ENCODE measurements at places on chromosomes 12 and 14. TPM values are rescaled to one million over a fixed set of nuclear protein-coding genes. Genes with fewer than 3 reads are reported as not detected.

DNA sequence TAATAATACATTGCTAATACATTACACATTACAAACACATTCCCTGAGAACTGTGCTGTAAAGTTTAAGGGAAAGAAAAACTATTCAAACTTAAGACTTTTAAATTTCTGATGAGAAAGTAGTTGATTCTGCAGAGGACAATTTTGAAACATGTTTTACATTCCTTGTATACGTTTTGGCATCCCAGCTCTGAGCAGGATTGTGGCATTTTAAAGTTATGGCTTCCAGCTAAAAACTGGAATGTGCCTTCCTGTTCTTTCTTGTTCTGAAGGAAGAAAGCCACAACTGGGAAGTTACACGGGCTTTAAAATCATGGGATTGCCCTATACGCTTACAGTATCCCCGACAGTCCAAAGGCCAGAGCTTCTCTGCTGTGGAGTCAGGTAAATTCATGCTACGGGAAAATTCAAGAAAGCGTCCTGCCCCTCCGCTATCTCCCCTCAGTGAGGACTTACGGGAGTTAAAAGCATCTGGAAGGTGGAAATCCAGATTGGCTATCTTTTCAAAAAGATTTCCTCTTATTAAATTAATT, 10.8 kb upstream of the KLHL42 start:
- no peak for DNase-seq

DNA sequence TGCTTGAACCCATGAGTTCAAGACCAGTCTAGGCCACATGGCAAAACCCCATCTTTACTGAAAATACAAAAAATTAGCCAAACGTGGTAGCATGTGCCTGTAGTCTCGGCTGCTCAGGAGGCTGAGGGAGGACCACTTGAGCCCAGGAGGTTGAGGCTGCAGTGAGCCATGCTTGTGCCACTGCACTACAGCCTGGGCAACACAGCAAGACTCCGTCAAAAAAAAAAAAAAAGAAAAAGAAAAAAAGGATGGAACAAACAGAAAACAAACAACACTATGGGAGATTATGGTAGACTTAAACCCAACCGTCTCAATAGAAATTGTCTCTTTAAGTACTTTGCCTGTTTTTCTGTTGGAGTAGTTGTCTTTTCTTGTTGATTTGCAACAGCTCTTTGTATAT, 36.4 kb downstream of the PYM1 start:
- DNase-seq, result no peak

GRCh38 chr14:76768671-76769500, 7.6 kb downstream of the VASH1 start:
- peak; percentile 41 for DNase-seq

DNA sequence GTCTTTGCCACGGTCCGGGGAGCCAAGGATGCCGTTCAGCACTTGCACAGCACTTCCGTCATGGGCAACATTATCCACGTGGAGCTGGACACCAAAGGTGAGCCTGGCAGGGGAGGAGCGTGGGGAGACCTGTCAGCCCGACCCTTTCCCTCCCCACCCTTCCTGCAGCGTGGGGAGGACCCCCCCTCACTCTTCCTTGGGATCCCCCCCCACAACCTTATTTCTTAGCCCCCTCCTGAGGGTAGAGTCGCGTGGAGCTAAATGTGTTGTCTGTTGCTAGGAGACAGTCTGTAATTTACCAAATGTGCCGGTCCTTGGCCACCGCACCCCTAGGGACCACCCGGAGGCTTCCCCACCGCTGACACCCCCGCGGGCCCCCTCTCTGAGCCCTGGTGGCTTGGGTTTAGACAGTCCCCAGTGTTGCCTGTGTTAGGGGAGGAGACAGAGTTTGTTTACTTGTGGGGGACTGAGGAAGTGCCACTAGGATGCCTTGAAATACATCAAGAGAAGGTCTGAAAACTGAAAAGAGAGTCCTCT, 2.3 kb downstream of the SETD1B start:
- no peak for DNase-seq

GRCh38 chr12:116476227-116476822, 82.9 kb upstream of the MAP1LC3B2 start:
- DNase-seq, result no peak

- peak; percentile 45 for DNase-seq
Observed at GRCh38 chr12:97701901-97702300, 239.3 kb downstream of the RMST start.

DNA sequence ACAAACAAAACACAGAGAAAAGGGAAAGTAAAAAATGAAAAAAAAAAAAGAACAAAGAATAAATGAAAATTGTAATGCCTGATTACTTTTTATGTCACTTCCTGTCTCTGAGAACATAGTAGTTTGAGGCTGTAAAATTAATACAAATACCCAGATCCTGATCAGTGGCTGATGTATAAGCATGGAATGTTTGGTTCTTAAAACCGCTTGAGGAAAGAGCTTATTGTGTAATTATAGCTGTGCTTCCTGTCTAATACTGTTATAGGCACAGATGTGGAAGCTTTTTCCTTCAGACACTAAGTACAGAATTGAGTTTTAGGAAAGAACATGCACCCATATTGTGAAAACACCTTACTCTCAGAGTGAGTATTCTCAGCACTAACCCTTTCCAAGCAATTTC, 86.9 kb downstream of the AVPR1A start:
- no peak for DNase-seq

GRCh38 chr12:2678426-2678825, 116.3 kb upstream of the FKBP4 start:
- DNase-seq, result no peak

Gene TTC8
- 44.7 TPM for total RNA-seq

DNA sequence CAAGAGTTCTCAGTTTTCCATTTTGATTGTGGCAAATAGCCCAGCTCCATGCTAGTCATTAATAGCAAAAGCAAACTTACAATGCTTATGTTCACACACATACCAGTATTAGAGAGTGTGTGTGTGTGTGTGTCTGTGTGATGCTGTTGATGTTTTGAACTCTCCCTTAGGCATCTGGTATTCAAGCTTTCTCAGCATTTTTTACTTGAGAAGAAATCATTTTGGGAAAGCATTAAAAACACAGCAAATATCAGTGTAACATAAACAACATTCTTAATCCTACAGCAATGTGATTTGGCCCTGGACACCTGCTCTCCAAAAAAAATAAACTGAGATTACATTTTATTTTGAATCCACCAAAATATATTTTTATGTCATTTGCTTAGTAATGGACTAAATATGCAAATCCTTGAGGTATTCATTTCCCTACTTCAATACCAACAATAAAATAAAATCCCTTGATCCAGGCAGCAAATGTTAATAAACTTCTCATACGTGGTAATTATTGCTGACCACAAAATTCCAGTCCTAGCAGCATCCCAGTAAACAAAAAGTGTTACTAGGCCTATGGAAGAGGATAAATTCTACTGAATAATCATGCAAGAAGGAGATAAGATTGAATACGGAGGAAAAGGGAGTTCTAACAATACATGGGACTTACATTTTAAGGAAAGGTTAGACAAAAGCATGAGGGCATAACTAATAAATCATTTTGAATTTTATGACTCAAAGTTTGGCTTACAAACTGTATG, 249.5 kb upstream of the CLEC14A start:
- DNase-seq, result no peak

DNA sequence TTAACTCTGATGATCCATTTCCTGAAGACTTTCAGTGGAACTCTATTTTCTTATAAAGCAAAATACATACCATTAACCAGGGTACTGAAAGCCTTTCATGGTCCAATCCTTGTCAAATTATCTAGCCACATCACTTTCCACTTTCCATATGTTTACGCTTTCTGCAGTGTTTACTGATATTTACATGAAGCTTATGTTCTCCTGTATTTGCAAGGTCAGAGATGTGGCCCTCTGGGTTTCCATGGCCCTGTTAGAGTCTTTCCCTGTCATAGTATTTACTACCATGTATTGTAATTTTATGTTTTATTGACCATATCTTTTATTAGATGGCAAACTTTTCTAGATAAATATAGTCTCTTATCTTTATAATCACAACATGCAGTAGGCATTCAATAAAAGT, 23.5 kb upstream of the IGF1 start:
- no peak for DNase-seq

Gene PAPLN
- total RNA-seq, result 6.7 TPM

DNA sequence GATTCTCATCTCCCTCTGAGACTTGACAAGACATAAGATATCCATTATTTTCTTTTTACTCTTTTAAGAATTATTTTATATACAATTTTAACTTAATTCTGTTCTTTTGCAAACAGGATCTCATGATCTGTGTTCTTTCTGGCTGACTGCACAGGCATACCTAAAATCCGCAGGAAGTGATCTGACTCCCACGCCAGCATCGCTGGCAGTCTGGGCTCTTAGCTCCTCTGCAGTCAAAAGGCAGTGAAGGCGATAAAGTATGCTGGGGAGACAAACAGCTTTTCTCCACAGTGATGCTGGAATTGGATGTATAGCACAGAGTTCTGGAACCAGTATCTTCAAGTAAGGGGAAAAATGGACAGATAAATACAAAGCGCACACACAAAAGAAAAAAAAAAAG, 52.4 kb downstream of the DICER1 start:
- DNase-seq, result no peak

- no peak for DNase-seq
Observed at GRCh38 chr12:107670999-107671643, 14.5 kb upstream of the PWP1 start.

DNA sequence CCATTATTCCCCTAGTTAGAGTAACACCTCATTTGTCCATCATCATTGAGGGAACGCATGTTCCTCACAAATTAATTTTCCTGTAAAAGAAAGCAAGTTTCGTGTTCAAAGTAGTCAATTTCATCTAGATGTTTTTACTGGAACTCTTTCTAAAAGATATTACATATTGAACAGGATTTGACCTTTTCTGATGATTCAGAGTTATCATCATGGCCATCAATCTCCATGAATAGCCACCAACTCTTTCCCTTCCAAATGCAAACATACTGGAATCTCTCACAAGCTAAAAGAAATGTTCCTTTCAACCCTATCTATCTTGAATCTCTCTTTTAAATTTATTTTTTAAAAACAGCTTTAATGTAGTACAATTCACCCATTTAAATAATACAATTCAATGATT, 263.1 kb upstream of the FAR2 start:
- no peak for DNase-seq

GRCh38 chr14:52253503-52253902, 14.0 kb upstream of the PTGDR start:
- no peak for DNase-seq

DNA sequence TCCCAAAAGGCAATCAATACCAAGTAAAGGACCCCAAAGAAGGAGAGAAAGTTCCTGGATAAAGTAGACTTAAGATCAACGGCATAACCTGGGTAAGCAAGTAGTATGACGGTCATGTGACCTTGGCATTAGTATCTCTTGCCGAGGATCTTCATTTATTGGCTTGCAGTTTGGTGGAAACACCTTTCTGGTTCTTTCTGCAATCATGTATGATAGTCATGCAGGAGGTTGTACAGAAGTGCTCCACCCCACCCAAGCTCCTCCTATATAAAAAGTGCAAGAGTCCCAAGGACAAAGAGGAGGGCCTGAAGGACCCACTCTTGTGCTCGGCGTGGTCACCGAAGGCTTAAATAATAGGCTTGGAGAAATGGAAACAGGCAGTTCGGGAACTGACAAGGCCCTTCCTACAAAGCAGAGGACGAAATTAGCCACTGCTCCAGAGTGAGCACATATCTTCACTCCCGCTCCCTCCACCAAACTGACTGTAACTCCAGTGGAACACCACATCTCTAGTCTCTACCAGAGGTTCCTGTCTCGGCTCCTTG, 750 bp downstream of the CS start:
- no peak for DNase-seq

Gene NEUROD4
- total RNA-seq, result not detected

Data from ureter (tissue), 1 donor.